Right ventricle myocardium superior (tissue), 1 donor: ENCODE measurements at places on chromosomes 5 and 9.

- no peak for DNase-seq
These were observed 493.2 kb upstream of the KLF4 start for GRCh38 chr9:107982745-107983144.

DNA sequence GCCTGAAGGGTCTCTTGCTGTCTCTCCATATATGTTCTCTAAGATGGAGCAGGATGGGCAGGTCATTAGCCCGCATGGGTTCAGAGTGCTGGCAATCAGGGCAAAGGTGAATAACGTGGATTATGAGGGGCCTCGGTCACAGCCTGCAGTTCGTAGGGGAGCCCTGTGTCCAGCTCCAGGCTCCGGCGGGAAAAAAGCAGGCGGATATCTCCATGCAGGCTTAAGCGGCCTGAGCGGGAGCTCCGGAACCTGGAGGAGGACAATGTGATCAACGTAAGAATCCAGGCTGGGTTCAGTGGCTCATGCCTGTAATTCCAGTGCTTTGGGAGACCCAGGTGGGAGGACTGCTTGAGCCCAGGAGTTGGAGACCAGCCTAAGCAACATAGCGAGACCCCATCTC, 2.2 kb upstream of the STOML2 start:
- DNase-seq = no peak

DNA sequence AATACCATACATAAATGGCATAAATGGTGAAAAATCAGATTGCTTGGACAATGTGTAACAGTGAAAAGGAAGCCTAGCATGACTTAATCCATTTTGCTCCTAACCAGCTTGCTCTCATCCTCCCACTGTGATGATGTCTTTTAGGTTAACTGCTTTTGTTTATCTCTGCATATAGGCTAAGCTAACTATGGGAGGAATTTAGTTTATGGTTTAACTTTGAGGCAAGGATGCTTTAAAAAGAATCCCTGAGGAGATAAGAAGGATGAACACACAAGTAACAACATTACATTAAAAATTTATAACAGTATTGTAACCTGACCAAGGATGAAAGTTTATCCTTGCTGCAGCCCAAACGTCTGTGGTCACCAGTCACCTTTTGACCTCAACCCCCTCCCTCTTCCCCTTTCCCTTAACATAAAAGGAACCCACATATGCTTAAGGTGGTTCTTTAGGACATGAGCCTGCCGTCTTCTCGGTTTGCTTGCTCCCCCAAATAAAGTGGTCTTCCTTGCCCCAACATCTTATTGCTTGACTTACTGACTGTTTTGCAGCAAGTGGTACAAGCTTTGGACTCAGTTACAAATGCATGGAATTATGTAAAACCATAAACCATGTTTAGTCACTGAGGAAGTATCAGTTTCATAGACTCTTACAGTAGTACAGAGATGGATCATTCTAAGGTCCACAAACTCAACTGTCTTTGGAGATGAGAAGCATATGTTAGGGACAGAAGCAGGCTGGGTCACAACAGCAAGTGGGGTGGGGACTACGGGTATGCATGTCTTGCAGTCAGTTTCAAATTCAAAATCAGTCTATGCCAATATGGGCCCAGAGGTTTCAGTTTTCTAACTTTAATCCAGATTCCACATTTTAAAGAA, 31.3 kb downstream of the AGXT2 start:
- DNase-seq = no peak

DNA sequence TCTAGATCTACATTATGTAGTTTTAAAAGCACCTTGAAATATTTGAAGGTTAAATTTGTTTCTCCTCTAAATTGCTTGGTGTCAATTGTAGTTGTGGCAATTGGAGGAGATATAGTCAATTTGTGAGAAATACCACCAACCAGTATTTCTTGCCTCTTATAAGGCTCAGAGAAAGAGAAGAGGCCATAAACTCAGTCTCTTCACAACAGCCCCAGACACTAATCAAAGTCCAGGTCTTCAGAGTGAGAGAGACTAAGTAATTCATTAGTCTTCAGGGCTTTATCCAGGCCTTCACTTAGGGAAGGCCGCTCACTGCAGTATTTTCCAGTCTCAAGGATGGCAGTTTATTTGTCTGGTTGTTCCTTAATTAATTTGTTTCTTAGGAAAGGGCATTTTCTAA, 168.0 kb upstream of the RGMB start:
- DNase-seq = no peak

DNA sequence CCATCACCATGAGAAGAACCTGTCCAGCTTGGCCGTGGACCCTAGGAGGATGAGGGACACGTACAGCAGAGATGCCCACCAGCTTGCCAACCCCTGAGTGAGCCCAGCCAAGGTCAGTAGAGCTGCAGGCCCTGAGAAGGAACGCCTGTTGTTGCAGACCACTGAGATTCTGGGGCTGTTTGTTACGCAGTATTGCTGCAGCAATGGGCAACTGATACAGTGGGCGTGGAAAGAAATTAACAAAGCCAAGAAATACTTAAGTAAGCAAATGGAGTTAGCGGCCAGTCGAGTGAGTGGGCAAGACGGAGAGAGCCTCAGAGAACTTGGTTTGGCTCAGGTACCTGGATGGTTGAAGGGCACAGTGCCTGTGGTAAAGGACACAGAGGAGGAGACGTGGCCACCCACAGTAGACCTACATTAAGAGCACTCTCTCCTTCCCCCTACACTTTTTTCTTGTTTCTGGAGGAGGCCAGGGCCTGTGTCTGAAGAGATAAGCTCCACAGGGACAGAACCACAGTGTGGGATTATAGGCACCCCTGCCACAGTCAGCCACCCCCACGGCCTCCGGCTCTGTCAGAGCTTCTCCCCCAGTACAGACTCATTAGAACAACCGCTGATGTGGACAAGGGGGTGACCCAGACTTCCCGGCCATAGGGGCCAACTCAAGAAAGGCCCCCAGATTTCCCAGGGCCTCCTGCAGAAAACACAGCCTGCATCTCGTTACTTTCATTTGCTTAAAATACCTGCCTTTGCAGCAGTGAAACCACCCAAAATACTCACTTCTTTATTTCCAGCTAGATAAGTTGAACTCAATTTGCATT, 40.1 kb upstream of the GRHPR start:
- DNase-seq = no peak

GRCh38 chr9:131762356-131762932, 22.6 kb upstream of the RAPGEF1 start:
- DNase-seq = peak; percentile 84

- no peak for DNase-seq
These were observed 19.7 kb upstream of the TERT start for GRCh38 chr5:1314564-1314982.

- no peak for DNase-seq
These were observed 11.1 kb downstream of the UBAP2 start for GRCh38 chr9:34037626-34038025.
